ENCODE measurements at places on chromosomes 3 and 15.

DNA sequence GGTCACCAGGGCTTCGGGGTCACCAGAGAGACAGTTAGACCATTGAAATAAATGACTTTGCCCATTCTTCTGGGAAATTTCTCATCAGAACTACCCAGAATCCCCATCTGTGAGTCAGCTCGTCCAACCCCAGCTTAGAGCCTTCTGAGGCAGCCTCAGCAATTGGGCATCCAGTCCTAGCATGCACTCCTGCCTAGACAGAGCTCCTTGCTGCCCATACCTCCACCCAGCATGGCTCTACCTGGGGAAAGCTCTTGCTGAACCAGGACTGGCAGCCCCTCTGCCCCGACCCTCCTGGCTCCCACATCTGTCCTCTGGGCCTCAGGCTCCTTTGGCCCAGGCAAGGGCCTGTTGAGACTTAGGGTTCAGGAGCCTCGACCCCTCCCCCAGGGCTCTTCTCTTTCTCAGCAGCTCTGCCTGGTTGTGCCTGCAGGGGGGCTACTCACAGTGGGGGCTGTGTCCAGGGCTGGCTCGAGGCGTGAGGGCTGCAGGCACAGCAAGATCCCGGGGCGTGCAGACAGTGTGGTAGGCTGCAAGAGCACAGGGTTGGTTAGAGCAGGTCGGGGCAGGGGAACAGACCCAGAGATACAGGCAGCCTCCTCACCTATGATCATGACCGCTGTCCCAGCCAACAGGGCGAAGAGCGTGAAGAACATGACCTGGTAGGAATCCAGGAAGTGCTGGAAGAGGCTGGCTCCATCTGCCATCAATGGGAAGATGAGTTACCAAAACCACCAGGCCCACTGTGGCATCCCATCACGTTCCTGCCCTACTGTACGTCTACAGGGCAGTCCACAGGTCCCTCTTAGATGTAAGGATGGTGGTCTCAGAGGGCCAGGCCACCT lies 101.3 kb downstream of the NUP210 start:
- no peak for DNase-seq

GRCh38 chr15:39761006-39761405 lies 21.6 kb downstream of the FSIP1 start:
- DNase-seq = no peak

- peak; percentile 2 for DNase-seq
Measured at GRCh38 chr15:49832511-49832910, 211.7 kb downstream of the DTWD1 start.

DNA sequence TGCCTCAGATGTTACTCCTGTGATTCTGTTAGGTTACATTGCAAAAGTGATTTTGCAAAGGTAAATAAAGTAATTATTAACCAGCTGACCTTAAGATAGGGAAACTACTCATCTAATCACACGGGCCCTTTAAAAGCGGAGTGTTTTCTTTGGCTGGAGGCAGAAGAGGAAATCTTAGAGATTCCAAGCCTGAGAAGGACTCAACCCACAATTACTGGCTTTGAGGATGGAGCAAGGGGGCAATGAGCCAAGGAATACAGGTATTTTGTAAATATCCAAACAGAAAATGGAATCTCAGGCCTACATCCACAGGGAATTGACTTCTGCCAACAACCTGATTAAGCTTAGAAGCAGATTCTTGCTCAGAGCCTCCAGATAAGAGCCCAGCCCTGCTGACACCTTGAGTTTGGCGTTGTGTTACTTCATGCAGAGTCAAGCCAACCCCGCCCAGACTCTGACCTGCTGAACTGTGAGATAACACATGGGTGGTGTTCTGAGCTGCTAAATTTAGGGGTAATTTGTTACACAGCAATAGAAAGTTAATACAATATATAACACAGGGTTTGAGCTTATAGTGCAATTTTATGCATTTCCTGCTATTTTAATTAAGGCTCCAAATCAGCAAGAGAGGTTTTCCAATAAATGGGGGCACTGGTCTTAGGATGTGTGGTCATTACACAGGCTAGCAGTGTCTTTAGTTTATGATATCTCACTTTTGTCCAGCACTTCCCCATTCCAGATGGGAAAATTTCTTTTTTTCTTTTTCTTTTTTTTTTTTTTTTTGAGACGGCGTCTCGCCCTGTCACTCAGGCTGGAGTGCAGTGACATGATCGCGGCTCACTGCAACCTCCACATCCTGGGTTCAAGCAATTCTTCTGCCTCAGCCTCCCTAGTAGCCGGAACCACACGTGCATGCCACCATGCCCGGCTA lies 19.5 kb downstream of the NFKBIZ start:
- peak; percentile 18 for DNase-seq

- DNase-seq = peak; percentile 40
Measured at GRCh38 chr15:77464129-77464865, 43.6 kb downstream of the HMG20A start.

GRCh38 chr3:12273045-12273695 lies 15.7 kb upstream of the PPARG start:
- DNase-seq = no peak

DNA sequence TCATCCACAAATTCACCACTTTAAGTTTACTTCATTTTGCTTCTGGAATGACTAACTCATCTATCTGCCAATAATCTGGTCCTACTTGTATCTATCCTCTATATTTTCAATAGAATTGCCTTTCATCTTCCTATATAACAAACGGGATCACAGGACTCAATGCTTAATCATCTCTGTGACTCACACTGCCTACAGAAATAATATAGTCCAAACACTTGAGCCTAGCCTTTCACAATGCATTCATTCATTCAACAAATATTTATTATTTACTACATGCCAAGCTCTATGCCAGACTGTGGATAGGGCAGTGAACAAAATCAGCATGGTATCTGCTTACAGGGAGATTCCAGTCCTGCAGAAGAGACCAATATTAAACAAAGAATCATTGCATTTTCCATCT lies 16.6 kb upstream of the AGTR1 start:
- no peak for DNase-seq

DNA sequence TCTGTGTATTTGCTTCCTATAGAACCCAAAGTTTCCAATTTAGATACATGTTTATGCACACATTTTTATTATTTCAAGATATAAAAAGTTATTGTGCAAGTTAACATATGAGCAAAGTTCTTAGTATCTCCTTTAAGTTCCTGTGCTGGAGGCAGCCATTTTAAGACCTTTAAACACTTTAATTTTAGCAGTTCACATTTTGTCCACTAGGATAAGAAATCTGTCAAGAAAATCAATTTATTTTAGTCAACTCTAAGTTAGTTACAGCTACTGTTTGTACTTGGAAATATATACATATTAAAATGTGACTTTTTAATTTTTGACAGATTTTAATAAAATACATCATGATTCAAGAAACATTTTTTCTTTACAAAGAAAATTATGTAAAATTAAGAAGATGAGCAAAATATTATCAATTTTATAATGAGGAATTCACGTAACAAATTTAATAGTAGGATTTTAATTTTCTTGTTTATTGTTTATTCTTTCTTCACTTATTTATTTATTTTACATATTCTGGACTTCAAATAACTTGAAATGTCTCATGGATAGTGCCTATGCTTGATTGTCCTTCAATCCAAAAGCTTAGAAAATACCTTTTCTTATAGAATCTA lies 402.6 kb upstream of the GBE1 start:
- peak; percentile 43 for DNase-seq

DNA sequence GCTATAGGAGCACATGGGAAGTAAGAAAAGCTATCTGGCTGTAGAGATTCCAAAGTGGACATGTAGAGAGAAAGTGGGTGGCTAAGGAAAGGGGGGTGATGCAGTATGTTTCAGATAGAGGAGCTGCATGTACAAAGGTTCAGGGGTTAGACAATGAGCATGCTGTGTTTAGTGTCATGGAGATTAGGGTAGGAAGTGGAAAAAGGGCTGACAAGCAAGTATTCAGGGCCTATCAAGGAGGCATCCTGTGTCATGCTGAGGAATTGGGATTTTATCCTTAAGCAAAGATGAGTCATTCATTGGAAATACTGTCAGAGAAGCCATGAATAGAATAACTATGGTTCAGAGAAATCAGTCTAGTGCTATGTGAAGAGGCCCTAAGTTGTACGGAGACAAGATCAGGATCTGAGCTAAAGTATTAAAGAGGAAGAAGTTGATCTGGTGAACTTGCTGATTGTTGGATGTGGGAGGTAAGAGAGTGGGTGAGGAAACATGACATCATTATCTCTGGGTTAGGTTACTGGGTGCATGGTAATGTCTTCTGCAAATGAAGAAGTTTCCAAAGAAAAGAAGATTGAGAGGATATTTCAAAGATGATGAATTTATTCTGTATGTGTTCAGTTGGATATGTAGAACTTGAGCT lies 176.7 kb upstream of the GOLIM4 start:
- DNase-seq = no peak

GRCh38 chr3:125647318-125648014 lies 52.2 kb upstream of the OSBPL11 start:
- no peak for DNase-seq

- DNase-seq = no peak
Measured at GRCh38 chr15:83991163-83991562, 244.4 kb upstream of the GOLGA6L4 start.

DNA sequence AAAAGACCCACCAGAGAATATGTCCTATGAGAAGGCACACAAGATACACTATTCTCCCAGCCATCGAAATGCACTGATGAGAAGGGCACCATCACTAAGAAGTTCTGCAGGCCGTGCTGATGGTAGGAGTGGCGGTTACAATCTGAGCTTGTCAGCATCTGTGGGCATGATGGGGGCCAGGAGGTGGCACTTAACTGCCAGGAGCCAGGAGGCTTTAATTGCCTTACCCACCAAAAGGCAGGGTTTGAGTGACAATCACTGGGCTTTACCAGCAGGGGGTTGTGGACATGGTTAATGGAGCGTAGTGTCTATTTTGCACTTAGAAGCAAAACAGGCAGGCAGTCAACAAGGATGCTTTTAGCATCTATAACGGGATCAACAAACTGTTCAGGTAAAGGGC lies 16.0 kb upstream of the SQOR start:
- no peak for DNase-seq

DNA sequence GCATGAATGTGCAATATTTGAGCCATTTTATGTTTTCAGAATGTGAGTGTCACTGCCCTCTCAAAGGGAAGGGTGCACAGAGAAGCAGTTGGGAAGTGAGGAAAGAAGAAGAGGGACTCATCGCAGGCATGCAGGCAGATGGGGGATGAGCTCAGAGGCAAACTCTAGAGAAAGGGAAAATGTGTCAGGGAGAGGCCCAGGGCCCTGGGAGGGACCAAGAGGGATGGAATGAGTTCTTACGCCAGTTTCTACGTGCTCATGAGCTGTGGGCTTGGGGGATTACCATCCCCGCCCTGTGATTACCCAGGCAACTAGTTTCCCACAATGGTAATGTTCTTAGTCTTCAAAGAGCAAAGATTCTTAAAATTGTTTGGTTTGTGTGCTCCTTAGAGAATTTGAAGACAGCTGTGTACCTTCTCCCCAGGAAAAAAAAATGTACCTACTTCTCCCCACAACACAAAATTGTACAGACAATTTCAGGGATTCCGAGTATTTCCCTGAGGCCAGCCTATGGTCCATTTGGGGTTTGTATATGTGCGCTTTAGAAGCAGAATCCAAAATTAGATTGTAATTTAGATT lies 17.8 kb downstream of the GCSAM start:
- DNase-seq = no peak

DNA sequence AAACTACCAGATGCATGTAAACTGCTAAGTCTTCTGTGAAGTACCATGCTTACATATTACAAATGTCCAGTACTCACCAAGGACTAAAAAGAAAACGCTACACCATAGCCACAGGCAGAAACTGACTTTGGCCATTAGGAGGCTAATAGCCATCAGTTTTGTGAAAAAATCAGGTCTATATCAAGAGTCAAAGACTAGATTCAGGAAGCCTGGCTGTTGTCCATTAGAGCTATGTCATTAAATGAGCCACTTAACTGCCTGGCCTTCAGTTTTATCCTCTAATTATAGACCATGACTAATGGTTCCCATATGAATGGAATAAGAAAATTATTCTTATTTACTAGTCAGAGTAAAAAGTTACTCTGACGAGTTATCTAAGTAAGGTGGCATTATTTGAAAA lies 144.1 kb downstream of the VPS13C start:
- no peak for DNase-seq

- DNase-seq = no peak
Measured at GRCh38 chr3:43169987-43170386, 64.1 kb upstream of the POMGNT2 start.

DNA sequence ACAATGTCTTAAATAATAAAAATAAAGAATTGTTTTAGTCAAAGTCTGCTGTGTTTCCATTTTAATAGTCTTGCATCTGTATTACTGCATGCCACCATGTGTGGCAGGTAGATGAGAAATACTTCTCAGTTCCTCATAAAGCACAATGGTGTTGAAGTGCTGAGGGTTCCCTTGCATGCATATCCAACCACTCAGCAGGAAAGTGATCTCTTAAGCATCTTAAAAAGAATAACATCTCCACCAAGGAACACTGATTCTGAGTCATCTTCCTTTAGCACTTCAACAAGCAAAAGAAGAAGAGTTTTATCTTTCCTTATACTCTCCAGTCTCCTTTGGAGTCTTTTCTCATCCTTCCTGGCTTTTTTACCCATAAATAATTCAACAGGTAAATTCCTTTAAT lies 602.0 kb downstream of the TBL1XR1 start:
- no peak for DNase-seq

- DNase-seq = no peak
Measured at GRCh38 chr3:50609763-50610085, 1.9 kb downstream of the CISH start.

GRCh38 chr15:77823736-77824135 lies 191.0 kb upstream of the LINGO1 start:
- no peak for DNase-seq

DNA sequence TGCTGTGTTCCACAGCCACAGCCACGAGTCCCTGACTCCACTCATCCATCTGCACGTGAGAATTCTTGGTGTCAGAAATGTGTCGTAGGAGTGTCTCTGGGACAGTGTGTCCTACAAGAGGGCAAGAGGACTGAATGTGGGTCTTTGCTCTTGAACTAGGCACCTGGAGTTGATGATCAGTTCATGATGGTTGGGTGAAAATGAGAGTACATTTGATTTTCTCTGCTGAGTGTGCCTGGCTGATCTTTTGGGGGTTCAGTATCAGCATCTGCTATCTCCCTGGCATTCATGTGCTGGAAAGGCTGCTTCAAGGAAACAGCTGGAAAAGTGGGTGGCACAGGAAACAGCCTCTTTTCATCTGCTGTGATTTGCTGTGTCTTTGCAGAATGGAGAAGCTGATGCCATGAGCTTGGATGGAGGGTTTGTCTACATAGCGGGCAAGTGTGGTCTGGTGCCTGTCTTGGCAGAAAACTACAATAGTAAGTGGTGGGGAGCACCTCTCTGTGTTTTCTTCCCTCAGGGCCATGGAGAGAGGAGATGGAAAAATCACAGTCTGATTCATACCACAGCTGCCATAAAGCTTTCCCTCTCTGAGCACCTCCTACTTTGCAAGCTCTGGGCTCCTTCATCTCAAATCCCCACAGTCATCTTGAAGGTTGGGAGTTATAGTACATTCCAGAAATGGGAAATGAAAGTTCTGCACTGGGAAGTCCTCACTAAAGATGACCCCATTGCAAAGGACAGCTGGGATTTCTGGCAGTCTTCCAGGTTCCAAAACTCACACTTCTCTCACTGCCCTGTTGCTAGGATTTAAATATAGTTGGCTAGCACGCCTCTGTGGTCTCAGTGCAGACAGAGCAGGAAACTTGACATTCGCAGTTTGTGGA lies 17.8 kb downstream of the TF start:
- DNase-seq = no peak

- no peak for DNase-seq
Measured at GRCh38 chr3:183802989-183803388, 22.4 kb downstream of the MAP6D1 start.

Measured in ACHN (cell line).